ENCODE measurements at places on chromosomes 1 and 21. TPM values are rescaled to one million over a fixed set of nuclear protein-coding genes. Genes with fewer than 3 reads are reported as not detected.

Gene FCER1A
- not detected for total RNA-seq

Gene B4GALT2
- total RNA-seq: 62.8 TPM

Gene PLA2G5
- total RNA-seq: not detected

Gene MRPL9
- total RNA-seq: 67.4 TPM

DNA sequence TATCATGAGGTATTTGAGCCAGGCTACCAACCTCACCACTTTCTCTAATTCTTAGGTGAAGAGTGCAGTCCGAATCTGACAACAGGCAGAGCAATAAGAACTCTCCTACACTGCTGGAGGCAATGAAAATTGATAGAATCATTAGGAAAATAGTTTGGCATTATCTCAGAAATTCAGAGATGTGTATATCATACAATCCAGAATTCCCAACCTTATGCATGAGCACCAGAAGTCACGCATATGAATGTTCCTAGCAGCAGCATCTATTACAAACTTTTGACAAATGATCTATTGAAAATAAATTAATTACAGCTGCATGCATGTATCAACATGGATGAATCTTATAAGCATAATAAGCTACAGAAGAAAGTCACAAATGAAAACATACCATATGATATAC, 176.9 kb upstream of the CAMK1G start:
- no peak for DNase-seq
- no peak overlapping the region for H3K27ac ChIP-seq
- H3K36me3 ChIP-seq: no peaks in the 10 kb centered on the region
- H3K27me3 ChIP-seq: no peaks in the 10 kb centered on the region

- H3K27ac ChIP-seq: no peak overlapping the region
- no peak overlapping the region for H3K4me3 ChIP-seq
- H3K4me1 ChIP-seq: peaks cover 4% of the 10 kb centered on the region
- H3K27me3 ChIP-seq: no peaks in the 10 kb centered on the region
These were observed 130.7 kb upstream of the COL11A1 start for GRCh38 chr1:103239034-103239433.

- no peaks in the 10 kb centered on the region for H3K27me3 ChIP-seq
- peaks cover 1% of the 10 kb centered on the region for H3K4me1 ChIP-seq
- H3K4me3 ChIP-seq: no peak overlapping the region
These were observed 525 bp downstream of the C1QTNF12 start for GRCh38 chr1:1245817-1246576.

DNA sequence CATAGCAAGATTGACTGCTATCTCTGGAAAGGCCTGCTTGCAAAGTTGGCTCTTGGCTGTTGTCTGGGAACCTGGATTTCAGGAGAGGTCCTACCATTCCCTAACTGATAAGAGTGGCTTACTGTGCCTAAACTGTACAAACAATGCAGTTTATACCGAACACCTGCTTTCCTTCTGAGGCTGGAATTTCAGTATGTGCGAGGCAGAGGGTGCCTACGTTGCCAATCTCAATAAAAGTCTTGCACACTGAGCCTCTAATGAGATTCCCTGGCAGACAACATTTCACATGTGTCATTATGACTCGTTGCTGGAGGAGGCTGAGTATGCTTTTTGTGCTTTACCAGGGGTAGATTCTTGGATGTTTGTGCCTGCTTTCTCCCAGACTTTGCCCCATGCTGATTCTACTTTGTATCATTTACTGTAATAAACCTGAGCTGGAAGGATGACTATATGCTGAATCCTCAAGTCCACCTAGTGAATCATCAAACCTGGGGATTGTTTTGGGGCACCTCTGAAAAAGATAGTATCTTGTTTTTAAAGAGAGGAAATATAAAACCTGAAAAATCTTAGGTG, 58.9 kb upstream of the GNG4 start:
- DNase-seq: no peak
- no peaks in the 10 kb centered on the region for H3K27me3 ChIP-seq
- no peak overlapping the region for H3K27ac ChIP-seq
- H3K4me1 ChIP-seq: peaks cover 14% of the 10 kb centered on the region

- no peaks in the 10 kb centered on the region for H3K4me1 ChIP-seq
- no peaks in the 10 kb centered on the region for H3K27me3 ChIP-seq
- H3K4me3 ChIP-seq: no peak overlapping the region
- no peaks in the 10 kb centered on the region for H3K36me3 ChIP-seq
- no peak overlapping the region for H3K27ac ChIP-seq
These were observed 743 bp downstream of the GPR52 start for GRCh38 chr1:174448531-174448883.

GRCh38 chr1:12708396-12709090, 7.4 kb upstream of the AADACL3 start:
- H3K36me3 ChIP-seq: no peaks in the 10 kb centered on the region
- H3K4me3 ChIP-seq: no peak overlapping the region
- no peak for DNase-seq
- peaks cover 22% of the 10 kb centered on the region for H3K4me1 ChIP-seq

DNA sequence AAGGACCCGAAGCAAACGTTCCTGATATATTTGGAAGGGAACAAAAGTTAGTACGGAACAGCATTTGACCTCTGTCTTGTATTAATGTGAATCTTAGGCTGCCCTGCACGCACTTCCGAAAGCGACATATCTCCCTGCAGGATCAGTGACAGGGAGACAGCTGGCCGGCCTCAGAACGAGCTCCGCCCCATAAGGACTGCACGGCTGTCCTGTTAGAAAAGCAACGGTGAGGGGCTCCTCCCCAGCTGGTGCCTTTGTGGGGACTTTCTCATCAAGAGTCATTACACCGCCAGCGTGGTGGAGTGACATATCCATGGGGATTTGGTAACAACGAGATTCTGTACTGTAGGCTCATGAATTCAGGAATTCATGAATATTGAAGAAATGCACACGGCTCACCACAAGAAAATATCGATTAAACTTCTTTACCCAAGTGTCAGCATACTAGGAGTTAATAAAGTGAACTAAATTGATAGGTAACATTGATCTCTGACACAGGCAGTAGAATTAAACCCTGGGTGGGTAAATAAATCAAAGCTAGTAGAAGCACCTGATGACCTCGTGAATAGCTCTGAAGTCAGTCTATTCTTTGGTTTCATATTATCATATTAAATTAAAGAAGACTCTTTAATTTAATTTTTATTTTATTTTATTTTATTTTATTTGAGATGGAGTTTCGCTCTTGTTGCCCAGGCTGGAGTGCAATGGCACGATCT, 8.1 kb upstream of the GREM2 start:
- no peak overlapping the region for H3K4me3 ChIP-seq
- H3K27me3 ChIP-seq: peaks cover 17% of the 10 kb centered on the region
- H3K27ac ChIP-seq: no peak overlapping the region
- H3K36me3 ChIP-seq: no peaks in the 10 kb centered on the region
- no peaks in the 10 kb centered on the region for H3K4me1 ChIP-seq
